Aorta (tissue), 5 donors: ENCODE measurements at places on chromosomes 12 and 14. TPM values are rescaled to one million over a fixed set of nuclear protein-coding genes. Genes with fewer than 3 reads are reported as not detected.
A peak's percentile ranks its signal among the peaks of the same experiment; 100 is the strongest.

SSTR1 gene
- total RNA-seq, result 2.6 TPM

MMP14 gene
- total RNA-seq, result 250 TPM

ESPL1 gene
- total RNA-seq, result 2.8 TPM

IL22 gene
- total RNA-seq, result not detected

CEBPE gene
- total RNA-seq, result 0.29 TPM

DNA sequence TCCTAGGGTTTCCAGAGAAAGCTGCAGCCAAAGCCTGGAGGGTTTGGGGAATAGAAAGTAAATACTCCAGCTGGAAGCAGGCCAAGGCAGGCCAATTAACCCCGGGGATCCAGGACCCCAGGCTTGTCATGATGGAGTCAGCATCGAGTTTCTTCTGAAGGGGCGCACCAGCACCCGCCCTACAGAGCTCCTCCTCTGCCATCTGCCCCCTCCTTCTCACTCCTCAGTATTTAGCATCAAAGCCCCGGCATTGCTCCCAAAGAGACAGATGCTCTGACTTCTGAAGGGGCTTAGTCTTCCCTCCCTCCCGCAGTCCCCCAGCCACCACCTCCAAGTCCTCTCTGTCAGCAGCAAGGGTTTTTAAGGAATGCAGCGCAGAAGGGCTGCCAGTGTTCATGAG, 285.1 kb upstream of the NOS1 start:
- no peaks in the 10 kb centered on the region for H3K36me3 ChIP-seq
- no peaks in the 10 kb centered on the region for H3K4me1 ChIP-seq
- DNase-seq, result no peak
- no peak overlapping the region for H3K27ac ChIP-seq
- no peak overlapping the region for H3K4me3 ChIP-seq

DNA sequence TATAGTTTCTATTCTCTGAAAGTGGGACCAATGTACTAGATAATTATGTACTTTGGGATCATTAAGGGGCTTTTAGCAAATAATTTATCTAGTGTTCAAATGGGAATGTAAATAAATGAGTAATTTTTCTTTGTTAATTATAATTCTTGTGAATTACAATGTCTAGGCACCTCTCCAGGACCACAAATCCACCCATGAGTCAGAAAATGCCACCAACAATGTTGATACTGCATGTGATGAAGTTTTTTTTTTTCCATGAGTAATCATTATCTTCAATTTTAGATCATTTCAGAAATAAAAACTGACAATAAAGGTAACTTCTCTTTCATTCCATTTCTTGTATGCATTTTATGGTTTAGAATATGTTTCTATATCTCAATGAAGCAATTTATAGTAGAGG, 470.3 kb downstream of the VRK1 start:
- H3K36me3 ChIP-seq, result no peaks in the 10 kb centered on the region
- H3K4me1 ChIP-seq, result no peaks in the 10 kb centered on the region
- no peak overlapping the region for H3K4me3 ChIP-seq

- H3K36me3 ChIP-seq, result peaks cover 1% of the 10 kb centered on the region
- no peaks in the 10 kb centered on the region for H3K4me1 ChIP-seq
- H3K27ac ChIP-seq, result no peak overlapping the region
- no peak for DNase-seq
These were observed 197.7 kb downstream of the CPNE8 start for GRCh38 chr12:38707648-38708047.

DNA sequence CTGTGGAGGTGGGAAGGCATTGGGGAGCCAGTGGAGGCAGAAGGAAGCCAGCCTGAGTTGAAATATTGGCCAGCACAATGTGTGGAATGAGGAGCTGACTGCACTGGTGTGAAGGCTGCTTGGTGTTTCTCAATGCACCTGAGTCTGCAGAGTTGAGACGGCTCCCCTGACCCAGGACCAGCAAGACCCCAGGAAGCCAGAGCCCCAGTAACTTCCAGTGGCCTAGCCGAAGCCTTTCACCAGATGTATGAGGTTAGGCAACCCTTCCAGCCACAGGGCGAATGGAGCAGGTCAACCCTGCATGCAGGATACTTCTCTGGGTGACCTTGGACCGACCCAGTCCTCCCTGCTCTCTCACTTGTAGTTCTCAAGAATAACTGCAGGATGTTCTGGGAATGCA, 12.9 kb upstream of the KRT73 start:
- H3K4me1 ChIP-seq, result no peaks in the 10 kb centered on the region
- H3K27ac ChIP-seq, result no peak overlapping the region
- H3K36me3 ChIP-seq, result no peaks in the 10 kb centered on the region
- DNase-seq, result no peak

- no peaks in the 10 kb centered on the region for H3K4me1 ChIP-seq
- no peak overlapping the region for H3K27ac ChIP-seq
- no peaks in the 10 kb centered on the region for H3K27me3 ChIP-seq
- DNase-seq, result no peak
- H3K4me3 ChIP-seq, result no peak overlapping the region
These were observed 163.6 kb upstream of the DYRK2 start for GRCh38 chr12:67484791-67485480.

DNA sequence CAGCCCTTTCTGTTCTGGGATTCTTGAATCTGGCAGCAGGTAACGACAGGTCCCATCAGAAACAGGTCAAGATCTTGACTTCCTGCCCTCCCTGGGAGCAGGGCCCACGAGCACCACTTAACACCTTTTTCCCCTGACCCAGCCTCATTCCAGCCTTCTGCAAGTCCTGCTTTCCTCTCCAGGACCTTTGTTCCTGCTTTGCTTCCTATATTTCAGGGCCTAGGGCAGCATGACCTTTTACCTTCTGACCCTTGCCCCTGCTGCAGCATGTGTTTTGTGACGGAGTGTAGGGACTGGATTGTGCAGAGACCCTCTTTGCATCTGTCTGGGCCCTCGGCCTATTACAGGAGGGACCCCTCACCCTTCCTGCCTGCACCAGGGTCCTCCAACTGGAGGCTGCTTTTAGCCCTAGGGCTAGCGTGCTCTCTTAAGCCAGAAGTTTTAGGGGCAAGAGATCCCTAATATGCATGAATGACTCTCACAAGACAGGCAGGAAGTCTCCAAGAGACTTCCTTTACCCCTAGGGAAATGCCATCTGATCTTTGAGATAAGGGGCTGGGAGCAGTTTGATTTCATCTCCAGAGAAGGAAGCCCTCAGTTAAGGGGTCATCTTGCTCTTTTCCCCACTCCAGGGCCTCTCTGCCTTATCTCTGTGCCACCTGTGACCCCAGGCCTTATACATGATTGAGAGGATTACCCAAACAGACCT, 209.4 kb upstream of the BCL2L14 start:
- peaks cover 15% of the 10 kb centered on the region for H3K4me1 ChIP-seq
- no peaks in the 10 kb centered on the region for H3K36me3 ChIP-seq
- peak overlapping the region; percentile 94 for H3K27ac ChIP-seq

- H3K27ac ChIP-seq, result no peak overlapping the region
- no peaks in the 10 kb centered on the region for H3K36me3 ChIP-seq
- H3K27me3 ChIP-seq, result no peaks in the 10 kb centered on the region
- no peaks in the 10 kb centered on the region for H3K4me1 ChIP-seq
- DNase-seq, result peak; percentile 63
These were observed 67.8 kb upstream of the LTA4H start for GRCh38 chr12:96103067-96103644.

DNA sequence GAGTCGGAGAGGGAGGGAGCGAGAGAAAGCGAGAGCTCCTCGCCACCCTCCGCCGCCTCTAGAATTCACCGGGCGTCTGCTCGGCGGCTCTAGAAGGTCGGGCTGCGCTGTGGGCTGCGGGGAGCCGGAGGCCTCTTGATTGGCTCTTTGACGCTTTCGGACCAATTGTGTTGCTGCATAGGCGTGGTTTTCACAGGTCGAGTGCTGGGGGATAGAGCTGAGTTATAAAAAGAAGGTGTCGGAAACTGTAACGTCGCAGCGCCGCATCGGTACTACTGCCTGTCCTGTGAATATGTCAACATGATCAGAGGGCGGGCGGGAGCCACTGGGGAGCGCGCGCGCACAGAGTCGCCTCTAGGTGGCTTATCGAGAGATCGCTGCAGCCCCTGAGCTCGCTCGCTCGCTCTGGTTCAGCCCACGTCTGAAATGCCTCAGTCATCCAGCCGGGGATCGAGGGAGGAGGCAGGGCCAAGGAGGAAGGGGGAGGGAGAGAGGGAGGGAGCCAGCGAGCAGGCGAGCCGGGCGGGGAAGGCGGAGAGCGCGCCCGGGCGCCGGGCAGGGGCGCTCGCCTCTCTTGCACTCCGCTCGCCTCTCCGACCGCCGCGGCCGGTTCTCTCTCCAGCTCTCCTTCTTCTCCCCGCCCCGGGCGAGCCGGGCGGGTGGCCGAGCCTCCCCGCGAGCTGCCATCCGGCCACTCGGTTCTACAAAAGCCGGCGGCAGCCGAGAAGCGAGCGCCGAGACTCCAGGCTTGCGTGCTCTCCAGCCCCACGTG, at the start of gene TBX3:
TBX3 (minus strand) TSS at position 78 of the 772 bp plus-strand sequence. CDS start 975 bp downstream, outside the sequence.
- peak; percentile 92 for DNase-seq
- no peaks in the 10 kb centered on the region for H3K36me3 ChIP-seq
- peak within 1 kb of the TSS; percentile 60 for H3K4me3 ChIP-seq
- no peaks in the 10 kb centered on the region for H3K27me3 ChIP-seq
- H3K27ac ChIP-seq, result no peak within 1 kb of the TSS
- no peaks in the 10 kb centered on the region for H3K4me1 ChIP-seq

DNA sequence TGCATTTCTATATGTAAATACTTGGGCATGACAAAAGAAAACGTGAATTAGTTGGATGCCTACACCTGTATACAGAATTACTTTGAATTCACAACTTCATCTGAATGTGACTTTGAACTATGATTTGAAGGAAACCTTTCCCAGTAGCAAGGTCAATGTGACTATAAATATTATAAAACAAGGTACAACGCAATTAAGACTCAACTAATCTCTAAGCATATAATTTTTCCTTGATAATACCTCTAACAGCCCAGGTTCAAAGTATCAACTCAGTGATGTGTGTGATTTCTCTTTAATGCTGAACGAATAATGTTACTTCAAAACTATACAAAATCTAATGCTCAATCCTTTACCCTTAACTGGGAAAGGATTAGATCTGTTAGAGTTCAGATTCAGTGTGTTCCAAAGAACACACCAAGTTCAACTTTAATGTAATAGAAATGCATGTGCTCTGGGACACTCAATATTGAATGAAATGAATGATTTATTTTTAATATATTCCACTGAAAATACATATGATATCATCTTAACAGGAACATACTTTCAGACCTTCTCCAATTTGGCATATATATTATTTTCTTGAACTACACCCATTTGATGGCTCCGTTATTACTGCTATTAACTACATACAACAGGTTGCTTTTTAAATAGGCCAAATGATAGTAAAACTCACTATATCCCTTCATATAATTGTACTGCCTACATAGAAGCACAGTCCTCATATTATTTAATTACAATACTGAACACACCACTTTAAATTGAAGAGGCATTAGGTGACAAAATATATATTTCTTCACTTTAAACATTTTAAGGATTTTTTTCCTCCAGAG, 40.1 kb upstream of the MTERF2 start:
- H3K36me3 ChIP-seq, result no peaks in the 10 kb centered on the region
- no peaks in the 10 kb centered on the region for H3K27me3 ChIP-seq
- H3K27ac ChIP-seq, result no peak overlapping the region
- no peak overlapping the region for H3K4me3 ChIP-seq
- DNase-seq, result no peak

- H3K4me3 ChIP-seq, result no peak overlapping the region
- no peak for DNase-seq
- H3K27me3 ChIP-seq, result peaks cover 2% of the 10 kb centered on the region
- H3K4me1 ChIP-seq, result no peaks in the 10 kb centered on the region
- no peak overlapping the region for H3K27ac ChIP-seq
These were observed 1.9 kb downstream of the FAM186A start for GRCh38 chr12:50394469-50395029.

DNA sequence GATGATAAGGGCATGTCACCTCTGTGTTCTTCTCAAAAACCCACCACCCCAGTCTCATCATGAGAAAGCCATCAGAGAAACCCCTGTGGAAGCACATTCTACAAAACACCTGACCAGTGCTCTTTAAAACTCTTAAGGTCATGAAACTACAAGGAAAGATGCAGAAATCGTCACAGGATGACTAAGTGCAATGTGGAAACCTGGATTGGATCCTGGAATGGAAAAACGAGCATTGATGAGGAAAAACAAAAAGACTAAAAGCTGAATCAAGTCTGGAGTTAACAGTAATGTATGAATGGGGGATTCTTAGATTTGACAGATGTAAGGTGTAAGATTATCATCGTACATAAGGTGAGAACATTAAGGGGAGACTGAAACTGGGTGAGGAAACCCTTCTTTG, 211.0 kb downstream of the TBX5 start:
- H3K4me3 ChIP-seq, result no peak overlapping the region
- H3K27me3 ChIP-seq, result no peaks in the 10 kb centered on the region
- H3K4me1 ChIP-seq, result no peaks in the 10 kb centered on the region
- H3K27ac ChIP-seq, result no peak overlapping the region
- DNase-seq, result no peak
- H3K36me3 ChIP-seq, result no peaks in the 10 kb centered on the region

DNA sequence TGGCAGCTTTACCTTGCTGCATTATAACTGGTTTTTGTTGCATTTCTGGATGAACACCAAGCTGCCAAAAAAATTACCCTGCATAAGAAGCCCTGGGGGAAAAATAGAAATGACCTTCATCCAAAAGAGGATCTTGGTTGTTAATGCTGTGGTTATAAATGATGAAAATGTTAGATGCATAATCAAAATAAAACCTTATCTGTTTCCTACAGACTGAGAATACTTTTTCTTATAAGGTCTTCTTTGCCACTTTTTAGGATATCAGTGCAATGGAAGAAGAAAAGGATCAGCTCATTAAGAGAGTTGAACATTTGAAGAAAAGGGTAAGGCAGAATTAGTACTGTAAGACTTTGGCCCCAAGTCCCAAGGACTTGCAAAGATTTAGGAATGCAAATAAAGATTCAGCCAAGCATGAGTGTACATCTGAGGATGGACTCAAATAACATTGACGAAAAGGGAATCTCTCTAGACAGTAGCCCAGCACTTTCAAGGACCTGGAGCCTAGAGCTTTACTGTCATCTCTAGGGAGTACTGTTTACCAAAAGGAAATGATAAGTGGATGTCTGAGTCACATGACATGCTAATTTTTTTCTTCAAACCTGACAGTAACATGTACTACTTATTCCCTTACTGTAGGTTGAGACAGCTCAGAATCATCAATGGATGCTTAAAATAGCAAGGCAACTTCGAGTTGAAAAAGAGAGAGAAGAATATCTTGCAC, 10.7 kb downstream of the IFT81 start:
- no peaks in the 10 kb centered on the region for H3K27me3 ChIP-seq
- H3K36me3 ChIP-seq, result no peaks in the 10 kb centered on the region
- no peak for DNase-seq
- H3K4me3 ChIP-seq, result no peak overlapping the region
- H3K27ac ChIP-seq, result no peak overlapping the region

DNA sequence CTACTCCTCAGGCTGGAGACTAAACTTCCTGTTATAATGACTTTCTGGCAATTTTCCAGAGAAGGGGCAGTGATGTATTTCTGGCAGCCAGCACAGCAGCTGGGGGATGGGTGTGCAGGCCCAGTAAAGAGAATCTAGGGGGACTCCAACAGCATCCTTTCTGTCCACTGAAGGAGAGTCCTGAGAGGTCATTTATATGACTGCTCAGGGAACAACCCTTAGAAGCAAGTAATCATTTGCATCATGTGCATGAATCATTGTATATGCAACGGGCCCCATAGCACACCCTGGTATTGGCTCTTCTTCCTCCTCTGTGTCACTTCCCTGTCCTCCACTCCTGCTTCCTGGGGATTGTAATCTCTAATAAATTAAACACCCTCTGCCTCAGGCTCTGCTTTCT, 493.8 kb downstream of the RPS29 start:
- H3K27me3 ChIP-seq, result no peaks in the 10 kb centered on the region
- H3K36me3 ChIP-seq, result no peaks in the 10 kb centered on the region
- no peak overlapping the region for H3K4me3 ChIP-seq
- no peak overlapping the region for H3K27ac ChIP-seq
- H3K4me1 ChIP-seq, result no peaks in the 10 kb centered on the region
